K562 (cell line): ENCODE measurements at places on chromosomes 12 and 14.

DNA sequence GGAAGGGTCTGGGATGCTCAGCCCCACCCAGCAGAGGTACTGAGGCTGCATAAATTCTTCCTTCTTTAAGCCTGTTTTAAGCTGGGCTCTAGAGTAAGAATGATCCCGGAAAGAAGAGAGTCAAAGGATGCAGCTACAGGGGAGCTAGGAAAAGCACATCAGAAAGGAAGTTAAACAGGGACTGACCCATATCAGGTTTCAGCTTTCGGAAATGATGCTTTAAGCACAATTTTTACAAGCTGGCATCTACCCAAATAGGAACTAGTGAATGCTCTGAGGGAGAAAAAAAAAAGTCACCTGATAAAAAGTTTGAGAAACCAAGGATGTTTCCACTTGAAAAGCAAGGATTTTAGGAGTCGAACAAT is 22.0 kb downstream of the TSPAN8 start:
- H3K27ac ChIP-seq = no peak overlapping the region
- 0 out of 3 replicates have a peak, but pooled peaks cover 2% of the 10 kb centered on the region for H3K27me3 ChIP-seq
- H3K4me1 ChIP-seq = no peaks in the 10 kb centered on the region
- no peaks in the 10 kb centered on the region for H3K36me3 ChIP-seq

- no peaks in the 10 kb centered on the region for H3K27me3 ChIP-seq
- no peak overlapping the region for H3K27ac ChIP-seq
- H3K36me3 ChIP-seq = peaks cover 71% of the 10 kb centered on the region
These were observed 45.8 kb downstream of the ETNK1 start for GRCh38 chr12:22670762-22671161.

DNA sequence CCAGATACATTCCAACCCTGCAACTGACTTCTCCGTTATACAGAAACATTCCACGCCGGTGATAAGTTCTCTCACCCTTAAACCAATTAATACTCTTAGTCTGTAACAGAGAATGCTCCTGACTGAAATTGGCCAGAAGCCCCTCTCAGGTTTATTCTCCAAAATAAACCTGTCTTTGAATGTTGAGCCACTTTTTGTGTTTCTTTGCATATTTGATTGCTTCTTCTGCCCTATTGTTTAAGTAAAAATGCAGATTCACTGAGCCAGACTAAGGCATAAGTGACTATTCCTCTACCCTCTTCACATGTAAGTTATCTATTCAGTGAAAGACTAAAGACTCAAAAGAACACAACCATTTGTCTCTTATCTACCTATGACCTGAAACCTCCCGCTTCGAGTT is 3.6 kb upstream of the AVPR1A start:
- DNase-seq = no peak
- no peak overlapping the region for H3K27ac ChIP-seq
- no peaks in the 10 kb centered on the region for H3K36me3 ChIP-seq
- H3K4me1 ChIP-seq = no peaks in the 10 kb centered on the region
- no peak overlapping the region for H3K4me3 ChIP-seq

DNA sequence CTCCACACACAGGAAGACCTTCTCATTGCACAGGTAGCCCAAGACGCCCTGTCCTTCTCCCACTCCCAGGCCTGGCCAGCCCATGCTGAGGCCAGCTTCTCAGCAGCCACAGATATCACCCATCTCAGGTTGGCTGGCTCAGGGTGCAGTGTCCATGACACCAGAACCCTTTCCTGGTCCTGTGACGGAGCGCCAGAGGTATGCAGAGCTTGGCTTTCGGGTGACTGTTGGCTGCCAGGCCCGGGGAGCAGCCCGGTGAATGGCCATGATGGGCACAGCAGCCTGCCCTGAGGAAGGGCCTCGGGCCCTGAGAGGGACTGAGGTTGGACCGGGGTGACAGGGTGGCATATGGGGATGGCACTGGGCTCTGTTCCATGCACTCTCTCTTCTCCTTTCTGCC is 173.4 kb downstream of the TSPAN9 start:
- no peak for DNase-seq
- no peak overlapping the region for H3K27ac ChIP-seq
- H3K27me3 ChIP-seq = no peaks in the 10 kb centered on the region
- no peaks in the 10 kb centered on the region for H3K36me3 ChIP-seq
- H3K4me3 ChIP-seq = no peak overlapping the region

DNA sequence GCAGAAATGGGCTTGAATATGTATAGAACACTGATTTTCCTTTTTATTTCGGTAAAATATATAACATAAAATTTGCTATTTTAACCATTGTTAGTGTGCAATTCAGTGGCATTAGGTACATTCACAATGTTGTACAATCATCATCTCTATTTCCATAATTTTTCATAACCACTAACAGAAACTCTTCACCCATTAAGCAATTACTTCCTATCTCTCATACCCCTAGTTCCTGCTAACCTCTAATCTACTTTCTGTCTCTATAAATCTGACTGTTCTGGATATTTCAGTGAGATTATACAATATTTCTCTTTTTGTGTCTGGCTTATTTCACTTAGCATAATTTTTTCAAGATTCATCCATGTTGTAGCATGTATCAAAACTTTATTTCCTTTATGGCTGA is 8.9 kb upstream of the RNF212B start:
- no peak for DNase-seq
- peaks cover 3% of the 10 kb centered on the region; the same call in 1 of the 2 replicates for H3K4me1 ChIP-seq
- no peak overlapping the region for H3K27ac ChIP-seq
- H3K27me3 ChIP-seq = no peaks in the 10 kb centered on the region

DNA sequence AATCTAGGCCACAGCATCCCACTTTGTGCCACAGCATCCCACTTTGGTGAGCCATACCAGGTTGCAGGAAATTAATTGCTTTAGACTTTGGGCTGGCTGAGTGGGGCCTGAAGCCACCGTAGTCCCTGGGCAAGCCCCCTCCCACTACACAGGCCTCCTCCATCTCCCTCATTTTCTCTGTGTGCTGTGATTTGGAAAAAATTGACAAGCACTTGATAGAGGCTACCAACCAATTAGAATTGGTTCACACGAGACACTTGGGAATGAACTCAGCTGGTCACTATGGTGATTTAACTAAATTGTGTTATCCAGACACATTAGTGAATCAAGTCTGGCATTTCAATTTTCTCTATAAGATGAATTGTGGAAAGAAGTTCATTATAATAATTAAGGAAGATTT is 481.1 kb downstream of the DIO2 start:
- no peaks in the 10 kb centered on the region for H3K27me3 ChIP-seq
- H3K4me3 ChIP-seq = no peak overlapping the region
- H3K36me3 ChIP-seq = no peaks in the 10 kb centered on the region
- no peaks in the 10 kb centered on the region for H3K4me1 ChIP-seq
- no peak for DNase-seq

- no peak overlapping the region for H3K4me3 ChIP-seq
- H3K27ac ChIP-seq = no peak overlapping the region
- no peaks in the 10 kb centered on the region for H3K27me3 ChIP-seq
- no peak for DNase-seq
- peaks cover 7% of the 10 kb centered on the region; the same call in 1 of the 3 replicates for H3K36me3 ChIP-seq
- peaks cover 9% of the 10 kb centered on the region; the same call in 1 of the 3 replicates for H3K4me1 ChIP-seq
These were observed 12.9 kb downstream of the ITGB7 start for GRCh38 chr12:53193985-53194716.

DNA sequence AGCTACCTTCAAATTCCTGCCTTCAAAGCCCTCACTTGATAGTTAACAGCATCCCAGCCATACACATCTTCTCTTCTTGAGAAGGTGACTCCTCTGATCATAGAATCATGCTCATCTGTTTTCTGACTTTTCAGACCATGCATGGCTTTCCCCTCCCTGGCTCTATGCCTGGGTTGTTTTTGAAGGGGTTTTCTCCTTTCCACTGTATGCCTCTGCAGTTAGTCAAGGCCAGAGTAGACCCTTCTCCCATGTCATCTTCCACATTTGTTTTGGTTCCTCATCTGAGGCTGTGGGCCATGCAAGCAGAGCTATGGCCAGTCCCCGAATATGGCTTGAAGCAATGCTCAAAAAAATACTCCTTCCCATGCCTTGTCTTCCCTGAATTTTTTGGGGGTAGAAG is 14.3 kb upstream of the MCRS1 start:
- no peak overlapping the region for H3K4me3 ChIP-seq
- no peaks in the 10 kb centered on the region for H3K27me3 ChIP-seq
- H3K27ac ChIP-seq = no peak overlapping the region

DNA sequence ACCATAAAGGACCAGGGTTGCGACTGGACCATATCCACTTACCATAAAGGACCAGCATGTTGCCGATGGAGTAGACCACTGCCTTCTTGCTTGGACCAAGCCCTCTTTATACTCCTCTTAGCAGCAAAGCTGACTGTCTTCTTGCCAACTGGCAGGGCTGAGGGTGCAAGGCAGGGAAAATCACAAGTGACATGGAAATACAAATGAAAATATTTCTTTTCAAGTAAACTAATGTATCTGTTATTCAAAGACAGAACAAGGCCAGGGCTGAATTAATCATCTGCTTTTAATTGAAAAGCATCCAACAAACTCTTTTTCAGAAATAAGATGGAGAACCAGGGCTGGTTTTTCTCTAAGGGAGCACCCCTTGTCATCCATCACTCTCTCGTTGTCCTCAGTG is at the start of gene CELA1:
Gene CELA1, minus strand, starts transcription at position 99 of the 400 bp plus-strand sequence. Its CDS starts 41 bp downstream, at position 58.
- no peaks in the 10 kb centered on the region for H3K36me3 ChIP-seq
- H3K4me3 ChIP-seq = no peak within 1 kb of the TSS
- DNase-seq = no peak
- no peak within 1 kb of the TSS for H3K27ac ChIP-seq
- H3K27me3 ChIP-seq = no peaks in the 10 kb centered on the region
- peaks cover 6% of the 10 kb centered on the region; the same call in 2 of the 3 replicates for H3K4me1 ChIP-seq

DNA sequence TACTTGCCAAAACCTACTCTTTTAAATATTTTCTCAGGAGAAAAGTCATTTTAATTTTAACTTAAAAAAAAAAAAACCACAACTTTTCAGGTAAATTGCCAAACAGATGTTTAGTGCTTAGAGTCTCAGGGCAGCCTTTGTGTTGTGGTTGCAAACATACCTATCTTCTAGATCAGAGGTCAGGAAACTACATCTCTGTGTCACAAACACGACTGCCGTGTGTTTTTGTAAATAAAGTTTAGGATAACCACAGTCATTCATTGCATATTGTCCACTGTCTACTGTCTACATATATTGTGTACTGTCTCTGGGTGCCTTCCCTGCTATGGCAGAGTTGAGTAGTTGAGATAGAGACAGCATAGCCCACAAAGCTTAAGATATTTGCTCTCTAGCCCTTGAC is 48.9 kb downstream of the DYRK2 start:
- H3K27ac ChIP-seq = no peak overlapping the region
- DNase-seq = no peak
- H3K4me3 ChIP-seq = no peak overlapping the region

DNA sequence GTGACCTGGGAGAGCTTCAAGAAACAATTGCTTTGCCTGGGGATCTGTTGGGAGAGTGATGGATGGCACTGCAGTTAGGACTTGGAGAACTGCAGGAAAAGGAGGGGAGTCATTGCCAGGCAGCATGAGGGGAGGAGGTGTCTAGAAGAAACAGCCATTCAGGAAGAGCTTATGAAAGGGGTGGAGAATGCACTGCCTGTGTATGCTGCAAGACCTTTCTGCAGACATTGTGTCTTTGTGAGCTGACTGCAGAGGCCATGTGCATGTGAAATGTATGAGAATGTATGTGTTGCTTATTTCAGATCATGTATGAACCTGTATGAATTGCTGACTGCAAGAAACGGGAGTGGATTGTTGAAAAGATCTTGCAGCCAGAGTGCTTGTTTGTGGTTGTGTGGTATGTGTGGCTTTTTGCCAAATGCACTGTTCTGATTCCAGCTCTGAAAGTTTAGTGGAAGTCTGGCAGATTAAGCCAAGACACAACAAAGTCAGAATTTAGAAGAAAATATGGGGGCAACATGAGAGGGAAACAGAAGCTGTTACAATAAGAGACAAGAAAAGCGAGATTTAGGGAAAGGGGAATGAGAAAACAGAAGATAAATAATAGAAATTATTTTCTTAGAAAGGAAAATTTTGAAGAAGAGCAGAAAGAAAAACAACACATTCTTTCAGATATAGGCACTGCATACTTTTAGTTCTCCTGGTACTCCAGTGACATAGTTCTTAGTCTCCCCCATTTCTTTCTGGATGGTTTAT is 9.8 kb upstream of the RIMKLB start:
- H3K4me3 ChIP-seq = no peak overlapping the region
- H3K27ac ChIP-seq = no peak overlapping the region
- no peaks in the 10 kb centered on the region for H3K27me3 ChIP-seq
- H3K4me1 ChIP-seq = no peaks in the 10 kb centered on the region; the same call in 1 of the 2 replicates

GRCh38 chr14:20327005-20327869 is 5.8 kb downstream of the CCNB1IP1 start:
- H3K27me3 ChIP-seq = no peaks in the 10 kb centered on the region
- H3K36me3 ChIP-seq = peaks cover 78% of the 10 kb centered on the region
- DNase-seq = no peak
- H3K4me1 ChIP-seq = peaks cover 14% of the 10 kb centered on the region; the same call in 2 of the 3 replicates

GRCh38 chr12:99981639-99982190 is 3.0 kb downstream of the ANKS1B start:
- peaks cover 5% of the 10 kb centered on the region; the same call in 1 of the 3 replicates for H3K27me3 ChIP-seq
- H3K4me3 ChIP-seq = no peak overlapping the region
- DNase-seq = no peak
- no peak overlapping the region for H3K27ac ChIP-seq

DNA sequence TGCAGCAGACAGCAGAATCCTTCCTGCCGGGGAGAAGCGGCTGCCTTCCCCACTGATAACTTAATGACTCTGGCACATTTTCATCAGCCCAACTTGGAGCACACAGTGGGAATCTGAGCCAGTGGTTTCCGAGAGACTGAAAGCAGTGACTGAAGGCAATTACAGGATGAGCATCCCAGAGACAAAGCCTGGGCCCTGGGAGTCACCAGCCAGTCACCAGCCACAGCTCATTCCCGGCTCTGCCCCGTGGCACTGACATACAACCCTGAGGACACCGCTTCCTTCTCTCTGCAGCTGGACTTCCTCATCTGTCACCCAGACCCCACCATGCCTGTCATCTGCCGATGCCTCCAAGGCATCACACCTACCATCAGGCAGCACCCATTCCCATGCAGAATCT is 192.3 kb downstream of the DPF3 start:
- no peak overlapping the region for H3K27ac ChIP-seq
- no peaks in the 10 kb centered on the region; the same call in 1 of the 2 replicates for H3K4me1 ChIP-seq
- DNase-seq = no peak
- no peak overlapping the region for H3K4me3 ChIP-seq

DNA sequence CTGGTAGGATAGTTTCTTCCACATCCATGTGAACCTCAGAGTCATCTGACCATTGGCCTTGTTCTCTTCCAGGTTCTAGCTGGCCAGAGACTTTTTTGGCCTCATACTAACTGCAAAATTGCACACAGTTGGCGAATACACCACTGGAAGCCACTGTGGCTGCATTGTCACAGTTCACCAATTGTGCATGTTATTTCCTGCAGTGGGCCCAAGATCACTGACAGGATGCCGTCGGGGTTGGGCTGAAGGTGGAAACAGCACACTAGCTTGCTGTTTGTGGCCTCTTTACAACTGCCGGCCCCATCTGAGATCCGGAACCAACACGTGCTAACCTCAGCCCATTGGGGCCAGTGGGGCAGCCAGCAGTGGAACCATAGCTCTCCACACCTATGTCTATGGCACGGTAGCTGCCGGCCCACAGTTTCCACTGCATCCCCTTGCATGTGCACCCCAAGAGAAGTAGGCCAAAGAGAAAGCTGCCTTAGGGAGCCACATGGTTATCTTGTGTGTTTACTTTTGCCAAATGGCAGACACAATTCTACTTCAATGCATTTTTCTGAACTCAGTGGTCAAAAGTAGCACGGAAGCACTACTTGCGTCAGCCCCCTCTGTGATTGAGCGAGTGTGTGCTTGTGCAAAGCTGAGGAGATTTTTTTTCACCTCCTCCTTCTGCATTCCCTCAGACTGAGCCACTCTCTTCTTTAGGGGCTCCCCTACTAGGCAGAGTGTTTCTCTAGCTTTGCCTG is 464.0 kb downstream of the RAD51B start:
- no peaks in the 10 kb centered on the region for H3K27me3 ChIP-seq
- H3K27ac ChIP-seq = no peak overlapping the region
- no peaks in the 10 kb centered on the region for H3K36me3 ChIP-seq
- no peak overlapping the region for H3K4me3 ChIP-seq
- no peaks in the 10 kb centered on the region; the same call in 1 of the 2 replicates for H3K4me1 ChIP-seq
